ENCODE measurements at places on chromosomes 6 and 20.

GRCh38 chr6:100565439-100566104 is 100.9 kb upstream of the SIM1 start:
- DNase-seq = no peak

DNA sequence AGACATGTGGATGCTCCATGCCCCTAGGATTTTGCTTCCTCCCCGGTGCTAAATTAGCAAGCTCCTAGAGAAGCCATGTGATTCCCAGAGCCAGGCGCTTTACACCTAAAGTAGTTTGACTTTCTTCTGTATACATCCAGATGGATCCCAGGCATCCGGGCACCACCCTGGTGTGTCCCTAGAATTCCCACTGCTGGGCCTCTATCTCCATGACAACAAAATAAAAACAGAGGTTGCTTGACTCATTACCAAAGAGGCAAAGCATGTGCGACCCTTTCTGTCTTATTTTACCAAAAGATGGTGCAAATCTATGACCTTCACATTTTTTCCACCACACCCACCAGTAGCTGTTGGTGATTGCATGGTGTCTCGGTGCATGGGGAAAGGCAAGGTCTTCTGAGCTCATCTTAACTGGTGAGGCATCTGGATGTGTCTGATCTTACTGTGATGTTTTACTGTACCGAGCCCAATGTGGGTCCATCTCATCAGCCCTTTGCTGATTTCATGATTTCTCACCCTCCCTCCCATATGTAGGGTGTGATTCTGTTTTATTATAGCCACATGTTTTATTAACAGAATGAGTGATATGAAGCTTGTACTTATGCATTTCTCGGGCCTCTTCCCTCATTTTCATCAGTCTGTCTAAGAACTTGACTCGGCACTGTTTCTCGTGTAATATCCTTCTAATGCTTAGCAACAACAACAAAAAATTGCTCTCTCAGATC is 27.4 kb upstream of the VAPB start:
- no peak for DNase-seq

GRCh38 chr6:127319686-127320085 is 23.7 kb downstream of the ECHDC1 start:
- no peak for DNase-seq

GRCh38 chr6:1396952-1397868 is 7.8 kb downstream of the FOXF2 start:
- peak; percentile 54 for DNase-seq
